IgD-negative memory B cell (primary cell): ENCODE measurements at places on chromosomes 16 and 17. TPM values are rescaled to one million over a fixed set of nuclear protein-coding genes. Genes with fewer than 3 reads are reported as not detected.

The CTCF gene
- polyA plus RNA-seq, result 70.9 TPM

The ABI3 gene
- 34.2 TPM for polyA plus RNA-seq

The NLRC3 gene
- polyA plus RNA-seq, result 19.8 TPM

The SLC6A2 gene
- not detected for polyA plus RNA-seq
